HT-29 (cell line): ENCODE measurements at places on chromosomes 2 and 18. TPM values are rescaled to one million over a fixed set of nuclear protein-coding genes. Genes with fewer than 3 reads are reported as not detected.

Gene IL36A
- not detected in 2 replicates for total RNA-seq

Gene ST8SIA5
- not detected in 2 replicates for total RNA-seq

Gene TUBA4B
- not detected in 2 replicates for total RNA-seq

Gene ACOXL
- total RNA-seq: 3.9 and 5.3 TPM in 2 replicates

Gene FBXO36
- 0.48 and 0.81 TPM in 2 replicates for total RNA-seq

Gene CTDP1
- 28.9 and 30.9 TPM in 2 replicates for total RNA-seq

Gene ATP6V1B1
- 32.8 and 43.9 TPM in 2 replicates for total RNA-seq

Gene SAG
- not detected in 2 replicates for total RNA-seq

Gene ALLC
- total RNA-seq: not detected in 2 replicates

Gene ANKRD62
- total RNA-seq: not detected in 2 replicates

Gene RGPD4
- total RNA-seq: not detected in 2 replicates

Gene CABYR
- 0.36 and 0.91 TPM in 2 replicates for total RNA-seq

Gene MALL
- total RNA-seq: 82.0 and 83.0 TPM in 2 replicates

Gene C2orf15
- 4.6 and 4.9 TPM in 2 replicates for total RNA-seq

Gene CD8B2
- total RNA-seq: not detected in 2 replicates

Gene TUBA3E
- not detected in 2 replicates for total RNA-seq

Gene DTYMK
- 162 and 182 TPM in 2 replicates for total RNA-seq

Gene DSC2
- 4.9 and 5.7 TPM in 2 replicates for total RNA-seq

Gene AGXT
- 1.6 and 3.0 TPM in 2 replicates for total RNA-seq

Gene HAAO
- not detected in 2 replicates for total RNA-seq

Gene RDH14
- total RNA-seq: 18.7 and 19.6 TPM in 2 replicates

Gene SIX3
- total RNA-seq: not detected in 2 replicates

Gene ETAA1
- 2.7 and 3.2 TPM in 2 replicates for total RNA-seq

Gene SOX11
- not detected in 2 replicates for total RNA-seq

Gene SPHKAP
- total RNA-seq: not detected in 2 replicates

Gene C2orf92
- total RNA-seq: 1.9 and 2.2 TPM in 2 replicates

Gene CPLX4
- total RNA-seq: not detected in 2 replicates

Gene TCF23
- not detected in 2 replicates for total RNA-seq

Gene AP1S3
- total RNA-seq: 14.1 and 16.3 TPM in 2 replicates

Gene TTN
- under 0.01 TPM in 2 replicates for total RNA-seq

Gene FLACC1
- total RNA-seq: 0.13 and 1.2 TPM in 2 replicates

Gene SGPP2
- 16.9 and 23.6 TPM in 2 replicates for total RNA-seq

Gene PPM1B
- total RNA-seq: 21.7 and 24.6 TPM in 2 replicates

Gene PJVK
- total RNA-seq: 0.23 and 0.26 TPM in 2 replicates

Gene CYP26B1
- total RNA-seq: 0.05 and 0.10 TPM in 2 replicates

Gene HOXD12
- 2.2 TPM in 1 of 2 replicates, not detected in the other for total RNA-seq

Gene DNAH6
- total RNA-seq: 0.03 and 0.05 TPM in 2 replicates

Gene MRO
- not detected in 2 replicates for total RNA-seq

Gene TDRD15
- not detected in 2 replicates for total RNA-seq

Gene RHBDD1
- total RNA-seq: 1.7 and 8.7 TPM in 2 replicates

Gene PLCL1
- total RNA-seq: 0.08 and 0.13 TPM in 2 replicates

Gene OTX1
- total RNA-seq: 4.6 and 5.6 TPM in 2 replicates

Gene KIF5C
- total RNA-seq: not detected in 2 replicates

Gene ADAM23
- total RNA-seq: not detected in 2 replicates

Gene CCDC141
- total RNA-seq: 0.05 TPM in 1 of 2 replicates, not detected in the other

Gene EML6
- total RNA-seq: 3.0 and 3.1 TPM in 2 replicates

Gene STARD6
- total RNA-seq: not detected in 2 replicates

Gene INHBB
- not detected in 2 replicates for total RNA-seq

Gene NPHP1
- total RNA-seq: 0.92 and 2.0 TPM in 2 replicates

Gene RPRM
- total RNA-seq: 2.0 and 2.4 TPM in 2 replicates

Gene SCN2A
- total RNA-seq: not detected in 2 replicates

Gene DUSP2
- total RNA-seq: 73.5 and 75.7 TPM in 2 replicates

Gene DNER
- not detected in 2 replicates for total RNA-seq

Gene HOXD13
- 1.4 and 1.5 TPM in 2 replicates for total RNA-seq

Gene MC5R
- total RNA-seq: 0.47 TPM in 1 of 2 replicates, not detected in the other

Gene CRIM1
- 14.6 and 21.7 TPM in 2 replicates for total RNA-seq

Gene TP53I3
- total RNA-seq: 28.7 and 28.9 TPM in 2 replicates

Gene CNDP1
- total RNA-seq: not detected in 2 replicates
